Activated T-helper 1 cell treated with anti-CD3 and anti-CD28 coated beads, Interleukin-12 subunit alpha, Interleukin-12 subunit beta, Interleukin-2, Interleukin-4 antibody, amounts not matched to agents 30 ng/mL and 10 ng/mL and 1 ng/mL, durations not matched to agents 14 hours and 24 hours and 36 hours (primary cell): ENCODE measurements at places on chromosomes 12 and 14. TPM values are rescaled to one million over a fixed set of nuclear protein-coding genes. Genes with fewer than 3 reads are reported as not detected.
A peak's percentile ranks its signal among the peaks of the same experiment; 100 is the strongest.

SELPLG gene
- 51.9 and 53.5 TPM in 2 replicates for total RNA-seq

VASH1 gene
- 6.1 and 7.1 TPM in 2 replicates for total RNA-seq

PRB2 gene
- not detected in 2 replicates for total RNA-seq

ASCL1 gene
- total RNA-seq = 0.08 TPM in 1 of 2 replicates, not detected in the other

GRIP1 gene
- total RNA-seq = 0.64 TPM in 1 of 2 replicates, not detected in the other

GDF3 gene
- not detected in 2 replicates for total RNA-seq

LRRIQ1 gene
- not detected in 2 replicates for total RNA-seq

POLE gene
- 168 and 170 TPM in 2 replicates for total RNA-seq

SYNDIG1L gene
- not detected in 2 replicates for total RNA-seq

KLHL33 gene
- 0.05 TPM in 2 replicates for total RNA-seq

HSPA2 gene
- total RNA-seq = 11.2 and 11.6 TPM in 2 replicates

MORN3 gene
- total RNA-seq = 0.41 and 0.61 TPM in 2 replicates

DNA sequence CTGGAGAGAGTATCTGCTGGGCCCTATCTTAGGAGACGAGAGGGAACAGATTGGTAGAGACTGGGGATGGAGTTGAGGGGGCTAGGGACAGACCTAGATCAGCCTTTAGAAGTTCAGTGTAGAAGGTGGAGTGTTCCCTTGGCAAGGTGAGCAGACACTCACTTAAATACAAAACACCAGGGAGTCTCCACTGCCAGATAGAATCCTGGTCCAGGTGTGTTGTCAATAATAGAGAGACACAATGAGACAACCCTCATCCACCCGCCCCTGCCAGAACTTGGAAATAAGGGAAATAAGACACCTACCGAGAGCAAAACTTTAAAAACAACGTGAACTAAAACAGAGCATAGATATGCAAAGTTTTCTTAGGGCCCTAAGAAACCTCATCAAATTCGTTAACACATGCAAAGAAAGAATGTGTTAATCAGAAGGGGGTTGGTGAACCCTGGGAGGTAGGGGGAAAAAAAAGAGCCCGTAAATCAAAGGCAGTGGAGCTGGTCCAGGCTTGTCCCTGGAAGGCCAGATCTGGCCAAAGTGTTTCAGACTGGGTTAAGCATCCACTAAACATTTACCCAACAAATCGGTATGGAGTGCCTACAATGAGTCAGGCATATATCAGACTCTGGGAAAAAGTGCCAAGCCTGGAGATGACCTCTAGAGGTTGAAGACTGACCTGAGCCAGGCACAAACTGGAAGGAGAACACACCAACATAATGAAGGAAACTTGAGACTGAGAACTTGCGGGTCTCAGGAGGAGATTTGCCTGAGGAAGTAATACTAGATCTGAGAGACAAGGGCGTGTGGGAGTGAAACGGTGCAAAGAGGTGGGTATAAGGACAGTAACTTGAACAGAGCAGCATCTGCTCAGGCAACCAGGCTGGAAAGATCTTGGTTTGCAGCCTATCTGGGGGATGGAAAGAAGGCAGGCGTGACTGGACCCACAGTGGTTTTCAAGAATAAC, 37.0 kb upstream of the OTX2 start:
- DNase-seq = no peak

DNA sequence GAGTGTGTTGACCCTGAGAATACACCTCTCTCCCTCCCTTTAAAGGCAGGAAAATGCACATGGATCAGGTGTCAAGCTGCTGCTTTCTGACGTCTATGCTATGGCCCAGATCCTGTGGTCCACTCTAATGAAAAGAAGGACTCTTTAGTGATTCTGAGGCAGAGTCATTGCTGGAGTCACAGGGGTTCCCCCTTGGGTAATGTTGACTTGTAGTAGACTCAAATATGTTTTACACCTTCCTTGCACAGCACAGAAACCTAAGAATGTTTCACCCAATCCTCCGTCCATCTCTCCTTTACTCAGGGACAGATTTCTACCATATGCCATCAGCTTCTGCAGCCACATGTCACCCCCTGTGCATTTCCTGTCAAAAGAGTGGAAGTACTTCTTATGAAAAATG, 525.4 kb downstream of the TMEM121 start:
- DNase-seq = no peak

GRCh38 chr12:57456145-57456700, 1.1 kb downstream of the INHBE start:
- DNase-seq = no peak

- DNase-seq = no peak
Observed at GRCh38 chr12:52082026-52082668, 2.6 kb downstream of the SMIM41 start.

DNA sequence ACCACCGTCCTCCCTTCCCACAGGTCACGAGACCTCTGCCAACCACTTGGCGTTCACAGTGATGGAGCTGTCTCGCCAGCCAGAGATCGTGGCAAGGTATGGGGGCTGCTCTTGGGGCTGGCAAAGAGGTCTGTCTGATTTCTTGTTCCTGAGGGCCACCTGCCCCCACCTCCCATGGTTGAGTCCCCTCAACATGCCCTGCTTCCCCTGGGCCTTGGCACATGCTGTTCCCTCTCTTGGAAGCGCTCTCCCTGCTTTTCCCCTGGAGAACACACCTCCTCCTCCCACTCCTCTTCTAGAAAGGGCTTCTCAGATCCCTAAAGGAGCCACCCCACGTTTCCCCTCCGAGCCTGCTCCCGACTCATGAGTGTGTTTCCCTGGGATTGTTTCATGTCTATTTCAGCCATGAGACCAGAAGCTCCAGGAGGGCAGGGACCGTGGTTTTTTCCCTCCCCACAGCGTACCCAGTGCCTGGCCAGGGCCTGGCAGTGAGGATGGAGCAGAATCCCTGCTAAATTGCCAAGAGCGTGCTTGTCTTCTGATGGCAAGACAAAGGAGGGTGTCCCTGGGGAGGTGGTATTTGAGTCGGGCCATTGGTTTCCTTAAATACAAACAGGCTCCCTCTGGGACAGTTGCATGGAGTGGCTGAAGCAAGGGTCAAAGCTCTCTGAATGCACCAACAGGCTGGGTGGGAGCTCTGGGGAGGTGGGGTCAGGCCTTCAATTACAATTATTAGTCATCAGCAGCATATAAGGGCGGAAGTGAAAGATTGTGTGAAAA, 34.1 kb downstream of the CYP46A1 start:
- DNase-seq = no peak

DNA sequence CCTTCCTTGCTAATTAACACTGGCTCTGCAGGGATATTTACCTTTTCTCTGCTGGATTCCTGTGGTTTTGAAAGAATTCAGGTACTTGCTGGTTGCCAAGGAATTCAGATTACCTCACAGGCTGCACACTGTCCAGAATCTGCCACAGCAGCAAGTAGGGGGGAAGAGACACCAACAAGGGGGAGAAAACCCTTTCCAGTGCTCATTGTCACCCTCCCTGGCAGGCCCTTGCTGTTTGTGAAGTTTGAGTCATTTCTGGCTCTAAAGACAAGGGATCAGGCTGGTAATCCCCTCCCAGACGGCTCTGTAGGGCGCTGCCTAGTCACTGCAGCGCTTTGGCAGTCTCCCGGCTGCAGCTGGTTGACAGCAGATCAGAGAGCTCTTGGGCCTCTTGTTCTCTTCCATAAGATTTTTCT, 50.8 kb downstream of the TTLL5 start:
- DNase-seq = peak; percentile 2

DNA sequence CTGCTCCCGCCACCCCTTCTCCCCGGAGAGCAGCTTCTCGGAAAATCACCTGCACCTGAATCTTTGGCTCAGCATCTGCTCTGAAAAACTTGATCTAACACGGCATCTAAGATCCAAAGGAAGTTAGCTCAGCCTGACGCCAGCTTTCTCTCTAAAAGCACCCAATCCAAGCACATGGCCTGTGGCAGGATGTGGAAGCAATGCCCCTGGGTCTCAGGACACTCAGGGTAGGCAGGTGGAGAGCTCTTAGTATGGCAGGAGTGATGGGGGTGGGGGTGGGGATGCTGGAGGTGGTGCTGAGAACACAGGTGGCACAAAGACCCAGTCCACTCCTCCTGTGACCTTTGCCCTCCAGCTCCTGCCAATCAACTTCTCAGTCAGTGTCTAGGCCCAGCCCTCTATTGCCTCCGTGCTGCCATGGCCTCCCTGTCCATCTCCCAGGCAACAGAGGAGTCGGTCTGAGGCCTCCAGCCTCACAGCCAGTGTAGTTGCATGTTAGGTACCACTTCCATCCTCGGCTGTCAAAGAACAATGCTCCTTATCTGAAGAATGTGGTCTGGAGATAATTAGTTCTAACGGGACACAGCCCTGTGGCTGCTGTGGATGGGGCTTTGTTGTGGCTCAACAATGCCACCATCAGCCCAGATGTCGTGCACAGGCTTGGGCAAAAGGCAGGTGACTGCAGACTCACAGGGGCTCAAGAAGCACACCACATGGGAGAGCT, 180.0 kb upstream of the C14orf180 start:
- DNase-seq = no peak

GRCh38 chr14:105330491-105330895, 15.9 kb downstream of the PACS2 start:
- DNase-seq = no peak

GRCh38 chr14:77805706-77806105, 5.8 kb downstream of the ADCK1 start:
- no peak for DNase-seq

- DNase-seq = no peak
Observed at GRCh38 chr12:121295116-121295745, 1.3 kb downstream of the CAMKK2 start.

- no peak for DNase-seq
Observed at GRCh38 chr14:51206462-51206861, 33.6 kb upstream of the TMX1 start.

DNA sequence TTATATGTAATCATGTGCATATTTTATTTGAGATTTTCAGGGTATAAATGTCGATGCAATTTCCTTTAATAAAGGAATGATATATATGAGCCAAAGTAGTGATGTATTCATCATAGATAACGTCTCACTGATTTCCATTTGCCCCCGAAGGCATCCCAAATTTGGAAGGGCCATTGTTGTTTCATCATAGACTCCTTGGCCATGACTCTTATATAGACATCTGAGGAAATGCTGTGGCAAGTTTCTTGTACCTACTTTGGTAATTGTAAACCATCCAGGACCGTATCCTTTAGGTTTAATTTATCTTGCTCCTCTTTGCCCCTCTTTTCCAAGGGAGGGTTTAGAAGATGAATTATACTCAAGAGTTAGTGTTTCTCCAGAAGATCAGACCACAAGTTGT, 84.7 kb downstream of the SAMD4A start:
- DNase-seq = no peak

- no peak for DNase-seq
Observed at GRCh38 chr12:46073321-46073720, 82.9 kb upstream of the SCAF11 start.

GRCh38 chr14:64946310-64947045, 3.9 kb upstream of the GPX2 start:
- no peak for DNase-seq

GRCh38 chr12:109804820-109805761, 28.1 kb downstream of the TRPV4 start:
- peak; percentile 48 for DNase-seq

- no peak for DNase-seq
Observed at GRCh38 chr14:75094896-75095295, 25.5 kb downstream of the ZC2HC1C start.

- no peak for DNase-seq
Observed at GRCh38 chr14:81147140-81147897, 73.4 kb downstream of the GTF2A1 start.

DNA sequence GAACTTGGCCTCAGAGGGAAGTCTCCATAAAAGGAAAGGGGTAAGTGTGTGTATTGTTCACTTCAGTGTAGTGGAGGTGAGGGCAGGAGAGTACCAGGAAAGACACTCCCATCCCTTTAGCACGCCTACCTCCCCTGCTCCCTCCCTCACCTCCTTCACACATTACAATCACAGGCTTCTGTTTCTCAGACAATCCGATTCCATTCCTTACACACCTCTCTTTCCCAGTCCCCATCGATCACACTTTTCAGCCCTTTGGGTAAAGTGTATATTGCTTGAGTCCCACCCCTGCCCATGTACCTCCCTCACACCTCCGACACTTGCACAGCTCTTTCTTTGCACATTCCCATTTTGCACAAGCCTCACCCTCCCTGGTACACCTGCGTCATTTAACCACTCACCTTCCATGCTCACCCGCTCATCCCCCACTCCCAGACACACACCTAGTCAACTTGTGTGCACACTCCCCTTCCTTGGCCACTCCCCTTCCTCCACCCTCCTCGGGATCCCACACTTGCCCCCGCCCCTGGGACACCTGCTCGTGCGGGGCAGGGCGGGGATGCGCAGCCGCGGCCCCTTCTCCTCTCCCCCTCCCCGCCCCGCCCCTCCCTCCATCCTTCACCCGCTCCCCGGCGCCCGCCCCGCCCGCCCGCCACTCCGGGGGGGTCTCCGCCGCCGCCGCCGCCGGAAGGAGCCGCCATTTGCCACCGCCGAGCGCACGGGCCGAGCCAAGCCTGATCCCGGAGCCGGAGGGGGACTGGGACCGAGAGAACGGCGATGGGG, at the start of gene MARCHF9:
Gene MARCHF9 (plus strand): TSS at position 693 of the 783 bp plus-strand sequence. CDS start 426 bp downstream, outside the sequence.
- DNase-seq = peak; percentile 84

- no peak for DNase-seq
Observed at GRCh38 chr12:41277100-41277945, 89.2 kb downstream of the PDZRN4 start.

DNA sequence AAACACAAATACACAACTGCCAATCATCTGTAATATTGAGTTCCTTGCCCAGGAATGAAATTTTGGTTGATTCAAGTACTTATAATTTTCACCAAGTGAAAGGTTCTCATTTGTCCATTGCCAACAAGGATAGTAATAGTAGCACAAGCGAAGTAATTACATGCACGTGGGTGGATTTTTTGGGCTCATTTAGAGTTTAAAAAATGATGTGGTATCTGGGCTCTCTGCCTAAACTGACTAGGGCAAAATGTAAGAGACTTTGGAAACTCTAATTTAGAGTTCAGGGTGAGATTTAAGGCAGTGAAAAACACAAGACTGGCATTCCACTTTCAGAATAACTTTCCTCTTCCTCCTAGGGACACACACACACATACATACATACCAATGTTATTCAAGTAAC, 111.7 kb downstream of the MYRFL start:
- no peak for DNase-seq

- no peak for DNase-seq
Observed at GRCh38 chr12:67593041-67593440, 55.5 kb upstream of the DYRK2 start.

DNA sequence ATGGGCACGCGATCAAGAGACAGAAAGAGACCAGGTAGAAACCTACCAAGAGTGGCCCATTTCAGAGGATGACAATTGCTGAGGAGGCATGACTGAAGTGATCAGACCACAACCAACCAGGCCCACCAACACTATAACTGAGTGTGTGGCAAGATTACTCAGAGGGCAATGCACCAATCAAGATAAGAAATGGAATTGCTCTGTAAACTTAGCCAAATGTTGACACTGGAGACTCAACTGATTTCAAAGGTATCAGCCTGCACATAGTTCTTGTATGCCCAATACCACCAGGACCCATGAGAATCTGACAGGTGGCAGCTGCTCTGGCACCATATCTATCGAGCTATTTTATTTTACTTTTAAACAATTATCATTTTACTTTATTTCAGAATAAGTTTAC, 128.9 kb downstream of the FOXN3 start:
- no peak for DNase-seq

- no peak for DNase-seq
Observed at GRCh38 chr12:91786499-91787272, 359.0 kb downstream of the BTG1 start.
